Left kidney (tissue), 8 donors: ENCODE measurements at places on chromosomes 11 and 22. TPM values are rescaled to one million over a fixed set of nuclear protein-coding genes. Genes with fewer than 3 reads are reported as not detected.

The KCTD14 gene
- polyA plus RNA-seq = 14.1 TPM

The CBLIF gene
- 0.20 TPM for polyA plus RNA-seq

The RIMBP3C gene
- 0.20 TPM for polyA plus RNA-seq

The LIMK2 gene
- 50.4 TPM for polyA plus RNA-seq

The APOA5 gene
- not detected for polyA plus RNA-seq

The SF1 gene
- 520 TPM for polyA plus RNA-seq

The GPHA2 gene
- polyA plus RNA-seq = 2.6 TPM

The PNPLA5 gene
- polyA plus RNA-seq = 0.10 TPM

The CCDC179 gene
- polyA plus RNA-seq = not detected

The PDE3B gene
- 10.5 TPM for polyA plus RNA-seq

The OR52H1 gene
- polyA plus RNA-seq = 0.13 TPM

The C11orf87 gene
- polyA plus RNA-seq = 0.22 TPM

DNA sequence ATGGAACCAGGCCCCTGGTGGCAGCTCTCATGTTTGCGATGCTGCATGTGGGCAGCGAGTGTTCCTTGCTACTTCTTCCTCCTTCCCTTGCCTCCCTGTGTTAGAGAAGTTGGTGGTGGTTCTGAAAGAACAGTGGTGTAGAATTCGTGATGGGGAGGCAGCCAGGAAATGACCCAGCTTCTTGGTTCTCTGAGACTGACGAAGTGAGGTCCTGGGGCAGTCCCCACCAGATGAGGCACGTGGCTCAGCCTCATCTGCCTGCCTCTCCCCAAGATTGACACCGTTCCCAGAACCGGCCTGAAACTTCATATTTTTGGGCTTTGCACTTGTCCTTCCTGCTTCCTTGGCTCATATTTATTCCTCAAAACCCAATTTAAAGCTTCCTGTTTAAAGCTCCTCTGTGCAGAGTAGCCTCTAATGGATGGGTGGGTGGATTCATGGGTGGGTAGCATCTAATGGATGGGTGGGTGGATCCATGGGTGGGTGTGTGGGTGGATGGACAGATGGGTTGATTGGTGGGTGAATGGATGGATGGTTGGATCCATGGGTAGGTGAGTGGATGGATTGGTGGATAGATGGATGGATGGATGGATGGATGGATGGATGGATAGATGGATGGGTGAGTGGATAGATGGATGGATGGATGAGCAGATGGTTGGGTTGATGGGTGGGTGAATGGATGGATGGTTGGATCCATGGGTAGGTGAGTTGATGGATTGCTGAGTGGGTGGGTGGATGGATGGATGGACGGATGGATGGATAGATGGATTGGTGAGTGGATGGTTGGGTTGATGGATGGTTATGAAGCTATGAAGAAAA, 77.3 kb upstream of the ATXN10 start:
- no peak for DNase-seq

DNA sequence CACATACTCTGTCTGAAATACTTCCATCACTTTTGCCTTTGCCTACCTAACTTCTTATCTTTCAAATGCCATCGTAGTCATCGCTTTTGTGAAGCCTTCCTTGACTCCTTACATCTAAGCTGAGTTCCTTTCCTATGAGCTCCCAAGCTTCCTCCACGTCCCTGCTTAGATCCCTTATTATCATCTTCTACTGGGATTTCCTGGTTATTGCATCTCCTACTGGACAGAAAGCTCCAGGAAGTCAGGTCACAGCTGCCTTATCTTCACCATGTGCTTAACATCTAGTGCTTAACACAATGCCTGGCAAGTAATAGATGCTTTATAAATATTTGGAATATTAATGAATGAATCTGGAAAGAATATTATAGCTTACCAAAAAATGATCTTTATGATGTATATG, 5.9 kb downstream of the YPEL4 start:
- no peak for DNase-seq

GRCh38 chr22:41862530-41863266, 29.8 kb downstream of the SREBF2 start:
- DNase-seq = no peak

GRCh38 chr11:27545946-27546345, 39.4 kb upstream of the LIN7C start:
- no peak for DNase-seq

DNA sequence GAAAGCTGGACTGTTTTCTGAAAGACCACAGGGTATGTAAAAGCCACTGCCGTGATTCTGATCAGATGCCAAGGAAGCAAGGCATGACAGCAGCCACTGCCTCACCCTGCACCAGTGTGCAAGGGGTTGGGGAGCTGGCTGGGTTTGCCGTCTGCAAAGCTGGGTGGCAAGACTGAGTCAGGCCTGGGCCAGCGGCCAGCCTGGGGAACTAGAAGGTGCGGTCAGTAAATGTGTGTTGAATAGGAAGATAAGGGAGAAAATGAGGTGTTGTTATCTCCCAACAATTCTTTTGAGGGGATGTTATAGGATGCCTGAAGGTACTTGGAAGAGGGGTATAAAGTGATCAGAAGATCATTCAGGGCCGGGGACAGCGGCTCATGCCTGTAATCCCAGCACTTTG, 8.0 kb downstream of the VSTM5 start:
- DNase-seq = no peak

GRCh38 chr11:1128311-1129142, 29.2 kb upstream of the MUC5AC start:
- DNase-seq = no peak

DNA sequence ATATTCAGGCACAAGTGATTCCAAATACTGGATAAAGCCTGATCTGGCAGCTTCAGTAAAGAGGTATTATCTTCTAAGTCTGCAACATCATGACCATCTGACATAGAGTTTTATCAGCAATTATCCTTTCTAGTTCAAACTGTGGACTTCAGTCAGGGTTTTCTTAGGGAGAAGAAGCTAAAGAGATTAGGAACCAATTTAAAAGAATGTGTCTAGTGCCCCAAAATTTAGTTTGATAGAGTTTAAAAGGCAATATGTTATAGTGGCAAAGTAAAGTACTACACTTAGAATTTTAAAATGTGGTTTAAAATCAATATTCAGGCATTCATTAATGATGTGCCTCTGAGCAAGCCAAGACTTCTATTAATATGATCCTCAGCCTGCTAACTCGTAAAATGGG, 5.4 kb downstream of the PAK1 start:
- DNase-seq = no peak

DNA sequence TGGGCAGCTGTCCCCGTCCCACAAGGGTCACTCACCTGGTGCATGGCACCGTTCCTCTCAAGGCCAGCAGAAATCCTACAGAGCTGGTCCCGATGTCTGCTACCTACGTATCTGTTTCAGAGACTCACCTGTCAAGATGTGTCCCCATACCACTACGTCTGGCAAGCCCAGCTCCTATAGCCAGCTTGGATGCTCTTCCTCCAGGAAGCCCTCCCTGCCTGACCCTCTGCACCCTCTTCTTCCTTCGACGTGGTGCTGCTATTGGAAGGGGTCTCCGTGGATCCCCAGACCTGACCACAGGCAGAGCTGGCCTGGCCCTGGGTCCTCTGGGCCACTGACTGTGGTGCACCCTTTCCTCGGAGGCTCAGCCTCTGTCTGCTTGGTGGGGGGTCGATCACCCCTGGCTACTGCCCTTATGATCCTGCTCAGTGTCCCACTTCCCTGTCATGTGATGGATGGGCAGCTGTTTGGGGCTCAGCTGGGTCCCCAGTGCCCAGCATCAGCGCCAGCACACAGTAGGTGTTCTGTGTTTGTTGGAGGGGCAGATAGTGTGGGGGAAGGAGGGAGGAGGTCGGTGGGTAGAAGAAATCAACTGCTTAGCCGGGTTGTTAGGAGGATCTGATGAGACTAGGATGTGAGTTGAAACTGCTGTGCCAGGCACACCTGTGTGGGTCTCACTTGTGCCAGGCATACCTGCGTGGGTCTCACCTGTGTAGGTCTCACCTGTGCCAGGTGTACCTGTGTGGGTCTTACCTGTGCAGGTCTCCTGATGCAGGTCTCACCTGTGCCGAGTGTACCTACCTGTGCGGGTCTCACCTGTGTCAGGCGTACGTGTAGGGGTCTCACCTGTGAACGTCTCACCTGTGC, 21.7 kb upstream of the ARHGAP8 start:
- DNase-seq = no peak

- DNase-seq = no peak
These were observed 8.1 kb downstream of the SULT4A1 start for GRCh38 chr22:43854121-43854785.

DNA sequence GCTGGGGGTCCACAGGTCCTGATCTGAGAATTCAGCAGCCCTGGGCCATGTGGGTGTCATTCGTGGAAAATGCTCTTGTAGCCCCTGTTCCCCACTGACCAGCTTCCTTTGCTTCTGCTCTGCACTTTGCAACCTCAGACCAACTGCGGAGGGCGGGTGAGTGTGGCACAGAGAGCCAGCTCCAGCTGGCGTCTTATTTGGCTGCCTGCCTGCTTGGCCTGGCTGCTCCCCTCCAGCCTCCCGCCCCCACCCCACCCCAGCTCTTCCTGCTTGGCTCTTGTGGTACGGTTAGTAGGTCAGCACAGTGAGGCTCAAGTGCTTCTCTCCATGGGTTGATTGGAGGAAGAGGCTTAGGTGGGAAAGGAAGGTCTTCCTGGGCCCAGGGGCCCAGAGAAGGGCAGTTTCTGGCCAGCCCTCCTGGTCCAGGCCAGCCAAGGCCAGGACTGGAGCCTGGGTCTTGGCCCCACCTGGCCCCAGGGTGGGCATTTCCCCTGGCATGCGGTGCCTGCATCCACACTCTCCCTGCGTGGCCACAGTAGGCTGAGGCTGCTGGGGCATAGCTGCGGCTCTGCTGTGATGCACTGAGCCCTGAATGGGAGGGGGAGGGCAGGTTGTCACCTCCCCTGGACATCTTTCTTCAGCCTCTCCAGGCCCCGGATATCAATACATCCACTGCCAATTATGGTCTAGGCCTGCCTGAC, 26.5 kb downstream of the MYO7A start:
- no peak for DNase-seq

DNA sequence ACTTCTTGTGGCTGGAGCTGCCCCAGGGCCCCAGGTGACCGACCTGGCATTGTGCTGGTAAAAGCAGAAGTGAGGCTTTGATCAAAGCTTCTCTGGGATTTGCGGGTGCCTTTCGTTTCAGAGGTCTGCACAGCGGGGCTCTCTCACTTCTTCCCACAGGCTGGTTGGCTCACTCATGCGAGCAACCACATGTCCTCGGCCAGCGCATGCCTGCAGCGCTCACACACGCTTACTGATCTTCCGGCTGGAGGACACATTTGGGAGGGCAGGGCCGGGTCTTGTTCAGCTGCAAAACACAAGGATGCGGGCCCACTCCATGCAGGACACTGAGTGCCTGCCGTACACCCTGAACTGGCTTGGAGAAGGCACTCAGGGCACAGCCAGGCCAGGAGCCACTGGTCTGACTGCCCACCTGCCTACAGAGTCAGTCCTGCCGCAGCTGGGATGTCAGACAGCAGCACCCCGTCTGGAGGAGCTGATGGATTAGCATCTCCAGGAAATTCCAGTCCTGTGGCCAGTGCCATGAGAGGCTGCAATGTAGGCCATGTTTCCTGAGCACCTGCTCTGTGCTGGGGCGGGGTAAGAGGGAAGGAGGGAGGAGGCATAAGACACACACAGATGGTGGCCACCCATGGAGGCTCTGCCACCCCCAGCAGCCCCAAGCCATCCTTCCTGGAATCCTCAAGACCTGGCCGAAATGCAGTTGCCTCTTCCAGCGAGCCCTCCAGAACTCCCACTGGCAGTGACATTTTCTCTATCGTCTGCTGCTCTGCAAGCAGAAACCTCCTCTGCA, 1383.2 kb downstream of the BRD1 start:
- DNase-seq = no peak

GRCh38 chr11:76627606-76628005, 42.9 kb downstream of the LRRC32 start:
- no peak for DNase-seq

DNA sequence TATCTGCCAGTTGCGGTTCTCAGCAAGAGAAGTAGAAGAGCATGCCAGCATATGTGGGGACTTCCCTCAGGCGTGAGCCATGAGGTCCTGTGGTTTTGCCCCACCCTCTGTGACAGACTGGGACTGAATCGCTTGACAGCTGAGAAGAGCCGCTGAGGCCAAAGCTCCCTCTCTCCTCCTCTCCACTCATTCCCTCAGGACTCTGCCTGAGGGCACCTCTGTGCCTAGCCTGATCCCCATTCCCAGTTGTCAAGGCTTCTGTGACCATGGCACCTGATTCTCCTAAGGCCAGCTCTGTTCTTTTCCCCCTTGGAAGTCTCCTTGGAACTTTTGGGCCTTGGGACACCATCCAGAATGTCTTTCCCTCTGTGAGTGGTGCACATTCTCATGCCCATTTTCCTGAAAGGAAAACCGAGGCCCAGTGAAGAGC, 27.0 kb downstream of the ART5 start:
- no peak for DNase-seq

- no peak for DNase-seq
These were observed 19.8 kb upstream of the OOSP1 start for GRCh38 chr11:59918480-59918879.

DNA sequence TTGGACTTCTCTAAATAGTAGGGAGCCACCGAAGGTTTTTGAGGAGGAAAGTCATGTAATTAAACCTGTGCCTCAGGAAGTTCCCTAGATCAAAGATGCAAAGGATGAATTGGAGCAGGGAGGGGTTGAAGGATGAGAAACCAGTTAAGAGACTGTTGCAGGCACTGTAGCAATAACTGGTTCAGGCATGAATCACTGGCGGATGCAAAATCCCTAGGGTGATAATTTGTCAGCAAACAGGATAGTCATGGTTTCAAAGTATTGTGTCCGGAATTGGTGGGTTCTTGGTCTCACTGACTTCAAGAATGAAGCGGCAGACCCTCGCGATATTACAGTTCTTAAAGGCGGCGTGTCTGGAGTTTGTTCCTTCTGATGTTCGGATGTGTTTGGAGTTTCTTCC, 19.9 kb downstream of the TRIOBP start:
- no peak for DNase-seq

DNA sequence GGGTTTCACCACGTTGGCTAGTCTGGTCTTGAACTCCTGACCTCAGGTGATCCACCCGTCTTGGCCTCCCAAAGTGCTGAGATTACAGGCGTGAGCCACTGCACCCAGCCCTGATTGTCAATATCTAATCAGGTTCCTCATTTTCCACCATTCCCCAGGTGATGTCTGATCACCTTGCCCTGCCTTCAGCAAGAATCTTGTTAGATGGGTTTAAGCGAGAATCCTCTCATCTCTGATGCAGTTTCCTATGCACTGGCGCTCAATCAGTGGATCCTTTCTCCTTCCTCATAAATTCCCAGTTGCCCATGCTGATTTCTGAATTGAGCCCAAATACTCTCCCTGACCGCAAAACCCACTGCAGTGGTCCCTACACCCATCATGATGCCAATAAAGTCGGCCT, 664 bp upstream of the ZC3H7B start:
- DNase-seq = no peak

GRCh38 chr11:102007567-102008437, 39.4 kb upstream of the CFAP300 start:
- peak; percentile 64 for DNase-seq

DNA sequence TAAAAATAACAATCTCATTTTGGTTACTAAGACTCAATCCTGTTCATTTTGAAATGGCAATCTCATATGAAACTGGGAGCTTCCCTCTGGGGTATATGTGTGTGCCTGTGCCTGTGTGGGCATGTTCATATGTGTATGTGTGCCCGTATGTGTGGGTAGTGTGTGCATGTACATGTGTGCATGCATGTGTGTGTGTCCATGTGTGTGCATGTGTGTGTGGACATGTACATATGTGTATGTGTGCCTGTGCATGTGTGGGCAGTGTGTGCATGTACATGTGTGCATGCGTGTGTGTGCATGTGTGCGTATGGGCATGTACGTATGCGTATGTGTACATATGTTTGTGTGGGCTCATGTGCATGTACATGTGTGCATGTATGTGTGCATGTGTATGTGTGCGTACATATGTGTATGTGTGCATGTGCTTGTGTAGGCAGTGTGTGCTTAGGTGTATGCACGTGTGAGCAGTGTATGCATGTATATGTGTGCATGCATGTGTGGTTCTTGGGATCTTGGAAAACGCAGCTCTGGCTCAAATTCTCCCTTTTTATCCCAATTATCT, 24.5 kb upstream of the CACNG2 start:
- no peak for DNase-seq
